ENCODE measurements at places on chromosomes 3 and 15.

DNA sequence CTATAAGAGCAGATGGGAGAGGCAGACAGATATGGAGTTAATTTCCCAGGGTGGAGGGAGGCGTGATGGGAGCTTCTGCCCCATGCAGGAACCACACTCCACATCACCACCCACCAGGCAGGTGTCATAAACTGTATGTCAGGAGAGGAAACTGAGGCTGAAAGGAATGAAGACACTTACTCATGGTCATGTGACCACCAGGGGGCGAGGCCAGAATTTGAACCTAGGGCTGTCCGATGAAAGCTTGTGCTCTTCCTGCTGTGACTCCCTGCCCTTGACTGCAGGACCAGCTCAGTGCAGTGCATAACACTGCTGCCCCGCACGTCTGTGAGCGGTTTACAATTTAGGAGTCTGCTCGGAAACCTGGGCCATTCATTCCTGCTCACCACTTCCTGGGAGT lies 28.8 kb downstream of the NUP210 start:
- DNase-seq, result no peak

DNA sequence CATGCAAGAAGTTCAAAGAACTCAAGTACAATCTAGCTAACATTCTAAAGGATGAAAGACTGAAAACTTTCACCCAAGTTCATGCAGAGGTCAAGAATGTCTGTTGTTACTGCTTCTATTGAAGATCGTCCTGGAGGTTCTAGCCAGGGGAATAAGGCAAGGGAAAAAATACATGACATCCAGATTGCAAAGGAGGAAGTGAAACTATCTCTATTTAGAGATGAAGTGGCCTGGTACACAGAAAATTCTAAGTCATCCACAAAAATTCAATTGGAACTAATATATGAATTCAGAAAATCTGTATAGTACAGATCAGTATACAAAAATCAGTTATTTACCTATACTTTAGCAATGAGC lies 693.0 kb downstream of the NR2F2 start:
- DNase-seq, result no peak

GRCh38 chr3:77147836-77148578 lies 108.1 kb downstream of the ROBO2 start:
- DNase-seq, result no peak

- no peak for DNase-seq
Observed at GRCh38 chr3:192608726-192609600, 118.4 kb downstream of the FGF12 start.

- DNase-seq, result no peak
Observed at GRCh38 chr15:96180087-96180748, 150.3 kb upstream of the NR2F2 start.

DNA sequence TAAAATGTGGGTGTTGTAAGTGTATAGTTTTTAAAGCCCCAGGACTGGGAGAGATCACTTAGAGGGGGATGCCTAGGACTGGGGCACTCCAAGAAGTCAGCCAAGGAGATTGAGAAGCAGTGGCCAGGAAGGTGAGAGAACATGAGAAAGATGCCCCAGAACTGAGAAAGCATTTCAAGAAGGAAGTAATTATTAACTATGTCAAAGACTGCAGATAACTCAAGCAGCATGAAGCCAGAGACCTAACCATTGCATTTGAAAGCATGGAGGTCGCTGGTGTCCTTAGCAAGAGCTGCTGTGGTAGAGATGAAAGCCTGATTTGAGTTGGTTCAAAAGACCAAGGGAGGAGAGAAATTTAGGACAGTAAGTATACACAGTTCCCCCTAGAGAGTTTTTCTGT lies 30.6 kb upstream of the SLC2A2 start:
- no peak for DNase-seq

GRCh38 chr3:89560568-89560967 lies 453.1 kb downstream of the EPHA3 start:
- no peak for DNase-seq

GRCh38 chr3:69868841-69869420 lies 129.7 kb downstream of the MITF start:
- DNase-seq, result no peak

DNA sequence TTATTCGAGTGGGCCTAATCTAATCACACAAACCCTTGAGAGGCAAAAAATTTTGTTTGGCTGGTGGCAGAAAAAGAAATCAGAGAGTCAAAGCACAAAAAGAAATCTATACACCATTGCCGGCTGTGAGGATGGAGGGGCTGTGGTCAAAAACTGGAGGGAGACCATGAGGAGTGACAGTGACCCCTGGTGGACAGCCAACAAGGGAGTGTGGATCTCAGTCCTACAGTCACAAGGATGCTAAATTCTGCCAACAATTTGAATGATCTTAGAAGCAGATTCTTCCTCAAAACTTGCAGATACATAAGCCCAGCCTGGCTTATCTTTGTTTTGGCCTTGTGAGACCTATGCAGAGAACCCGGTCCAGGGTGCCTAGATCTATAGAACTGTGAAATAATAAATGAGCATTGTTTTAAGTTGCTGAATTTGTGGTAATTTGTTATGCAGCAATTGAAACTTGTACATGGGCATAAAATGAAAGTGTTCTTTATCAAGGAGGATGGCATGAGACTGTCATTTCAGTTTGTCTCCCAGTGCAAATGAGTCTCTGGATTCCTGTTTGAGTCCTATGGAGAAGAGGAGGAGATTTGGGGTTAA lies 103.0 kb upstream of the ARHGEF26 start:
- DNase-seq, result peak; percentile 1

DNA sequence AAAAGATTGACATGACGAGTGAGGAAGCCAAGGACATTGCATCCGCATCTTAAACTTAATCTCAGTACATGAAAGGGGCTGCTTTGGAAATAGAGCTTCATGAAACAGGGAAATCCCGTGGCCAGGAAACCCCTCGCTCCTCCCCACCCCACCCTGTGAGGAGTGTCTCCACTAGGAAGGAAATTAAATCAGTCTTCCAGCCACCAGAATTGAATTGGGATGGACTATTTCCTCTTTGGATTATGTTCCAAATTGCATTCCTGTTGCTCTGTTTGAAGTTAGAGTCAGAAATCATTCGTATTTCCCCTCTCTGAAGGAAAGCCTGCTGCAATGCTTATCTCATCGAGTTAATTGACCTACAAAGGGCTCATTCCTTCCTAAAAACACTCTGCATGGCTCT lies 35.8 kb downstream of the CLDN11 start:
- no peak for DNase-seq

GRCh38 chr3:124261306-124261705 lies 269.4 kb upstream of the ROPN1 start:
- no peak for DNase-seq

- DNase-seq, result no peak
Observed at GRCh38 chr15:60644903-60645302, 166.0 kb upstream of the ICE2 start.

DNA sequence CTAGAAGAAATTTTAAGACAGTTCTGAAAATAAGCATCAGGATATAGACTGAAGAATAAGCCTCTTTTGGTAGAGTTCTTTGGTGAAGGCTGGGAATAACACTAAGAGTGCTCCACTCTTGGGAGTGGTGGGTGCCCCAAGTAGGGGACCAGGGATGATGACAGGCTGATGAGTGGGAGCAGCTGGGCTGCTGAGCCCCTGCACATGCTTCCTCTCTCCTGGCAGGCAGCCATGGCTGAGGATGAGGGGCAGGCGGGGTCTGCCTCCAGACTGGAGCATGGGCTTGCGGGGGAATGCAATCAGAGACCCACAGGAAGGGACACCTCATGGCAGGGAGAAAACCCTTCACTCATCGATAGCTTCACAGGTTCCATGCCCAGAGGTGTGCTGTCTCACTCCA lies 72.6 kb upstream of the RORA start:
- DNase-seq, result no peak

- DNase-seq, result no peak
Observed at GRCh38 chr3:172376402-172376801, 71.9 kb downstream of the GHSR start.

GRCh38 chr3:141321109-141321497 lies 47.2 kb upstream of the ZBTB38 start:
- DNase-seq, result no peak

- DNase-seq, result no peak
Observed at GRCh38 chr3:121735047-121735696, 14.4 kb downstream of the GOLGB1 start.

DNA sequence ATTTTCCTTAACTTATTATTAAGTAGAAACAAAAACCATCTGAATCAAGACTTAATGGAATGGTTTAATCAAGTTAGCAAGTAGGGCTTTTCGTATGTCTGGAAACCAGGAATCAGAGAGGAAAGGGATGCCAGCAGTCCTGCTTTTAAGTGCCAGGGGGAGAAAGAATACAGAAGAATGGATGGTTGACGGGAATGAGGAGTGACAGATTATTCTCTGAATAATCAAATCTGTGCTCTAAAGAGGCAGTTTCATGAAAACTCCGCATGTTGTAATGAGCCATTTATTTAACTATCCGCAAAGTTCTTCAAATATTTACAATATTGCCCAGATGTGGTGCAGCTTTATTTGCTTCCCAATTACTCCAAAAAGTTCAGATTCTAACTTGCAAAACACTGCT lies 103.0 kb downstream of the CTNNB1 start:
- DNase-seq, result no peak

DNA sequence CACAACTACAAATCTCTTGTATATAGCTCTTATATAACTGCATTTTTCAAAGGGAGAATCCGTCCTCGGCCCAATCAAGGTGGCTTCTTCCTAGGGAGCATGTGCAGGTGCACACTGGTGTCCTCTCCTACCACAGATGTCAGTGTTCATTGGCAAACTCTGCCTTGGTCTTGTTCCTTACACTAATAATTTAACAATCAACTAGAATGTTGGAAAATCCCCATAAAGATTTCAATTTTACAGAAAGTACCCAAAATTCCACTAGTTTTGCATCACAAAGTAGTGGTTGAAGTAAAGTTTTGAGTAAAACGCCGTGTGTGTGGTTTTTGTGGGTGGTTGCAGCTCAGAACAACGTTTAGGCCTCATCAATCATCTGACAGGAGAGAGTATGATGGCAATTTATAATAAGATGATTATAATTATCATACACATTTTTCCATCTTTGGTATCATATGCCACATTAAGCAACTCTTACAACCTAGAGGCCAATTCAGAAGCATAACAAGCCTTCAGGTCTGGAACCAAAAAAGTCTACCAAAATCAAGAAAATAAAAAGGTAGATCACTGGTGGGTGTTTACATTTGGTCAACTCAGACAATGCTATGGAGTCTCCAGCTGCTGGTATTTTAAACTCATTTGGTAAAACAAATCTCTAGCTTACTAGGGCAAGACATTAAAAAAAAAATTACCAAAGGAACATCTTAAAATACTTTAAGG lies 128.9 kb upstream of the BHLHE40 start:
- DNase-seq, result no peak

DNA sequence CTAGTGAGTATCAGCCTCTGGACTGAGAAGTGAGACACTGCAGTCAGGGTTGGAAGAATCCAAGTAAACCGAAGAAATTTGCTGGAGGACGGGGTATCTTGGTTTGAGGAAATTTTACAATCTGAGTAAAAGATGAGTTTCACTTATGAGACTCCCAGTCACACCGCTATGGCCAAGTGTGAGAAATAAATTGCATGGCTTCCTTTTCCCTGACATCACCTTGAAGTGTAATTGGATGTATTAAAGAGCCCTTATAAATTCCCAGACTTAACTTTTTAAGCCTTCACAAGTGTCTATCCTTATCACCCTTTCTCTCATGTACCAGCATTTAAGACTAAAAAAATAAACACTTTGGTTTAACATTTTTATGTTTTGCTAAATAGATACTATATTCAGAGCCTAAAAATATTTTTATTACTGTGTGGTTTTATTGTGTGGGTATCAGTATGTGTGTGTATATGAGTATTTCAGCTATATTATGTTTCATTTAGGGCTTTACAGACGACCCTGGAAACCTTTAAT lies 23.8 kb downstream of the USP3 start:
- no peak for DNase-seq

DNA sequence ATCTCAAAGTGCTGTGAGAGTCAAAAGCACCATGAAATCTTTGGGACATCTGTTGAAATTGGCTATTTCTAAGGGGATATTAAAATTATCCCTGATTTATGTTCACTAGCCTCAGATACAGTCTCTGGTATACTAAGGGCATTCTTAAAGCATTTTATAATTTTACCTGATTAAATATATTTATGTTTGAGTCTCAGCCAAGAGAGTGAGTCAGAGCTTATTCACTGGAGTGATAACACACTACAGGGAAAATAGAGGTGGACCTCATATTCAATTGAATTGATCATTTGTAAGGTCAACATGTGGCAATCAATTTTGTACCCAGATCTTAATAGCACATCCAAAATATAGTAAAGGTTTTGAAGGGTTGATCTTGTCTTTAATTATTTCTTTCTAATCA lies 733.6 kb downstream of the EPHA3 start:
- DNase-seq, result no peak

- no peak for DNase-seq
Observed at GRCh38 chr3:108177536-108177935, 44.7 kb downstream of the IFT57 start.

DNA sequence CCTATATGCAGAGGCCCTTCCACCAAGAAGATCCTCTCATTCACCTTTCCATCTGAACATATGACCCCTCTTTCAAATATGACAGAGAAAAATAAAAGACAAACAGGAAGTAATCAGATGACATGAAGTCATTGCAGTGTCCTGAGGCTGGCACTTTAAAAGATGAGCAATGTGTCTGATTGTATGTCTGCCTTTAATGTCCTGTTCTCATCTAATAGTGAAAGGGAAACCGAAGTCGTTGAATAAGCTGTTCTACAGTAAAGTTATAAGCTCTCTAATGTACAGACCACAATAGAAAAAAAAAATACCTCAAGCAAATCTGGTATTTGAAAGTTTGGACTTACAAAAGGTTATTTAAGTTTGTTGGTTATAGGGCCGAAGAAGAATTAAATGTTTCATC lies 243.0 kb downstream of the CLSTN2 start:
- DNase-seq, result no peak

- no peak for DNase-seq
Observed at GRCh38 chr15:24627443-24627842, 48.1 kb upstream of the NPAP1 start.

- DNase-seq, result peak; percentile 20
Observed at GRCh38 chr15:93030430-93031102, 58.4 kb downstream of the RGMA start.

DNA sequence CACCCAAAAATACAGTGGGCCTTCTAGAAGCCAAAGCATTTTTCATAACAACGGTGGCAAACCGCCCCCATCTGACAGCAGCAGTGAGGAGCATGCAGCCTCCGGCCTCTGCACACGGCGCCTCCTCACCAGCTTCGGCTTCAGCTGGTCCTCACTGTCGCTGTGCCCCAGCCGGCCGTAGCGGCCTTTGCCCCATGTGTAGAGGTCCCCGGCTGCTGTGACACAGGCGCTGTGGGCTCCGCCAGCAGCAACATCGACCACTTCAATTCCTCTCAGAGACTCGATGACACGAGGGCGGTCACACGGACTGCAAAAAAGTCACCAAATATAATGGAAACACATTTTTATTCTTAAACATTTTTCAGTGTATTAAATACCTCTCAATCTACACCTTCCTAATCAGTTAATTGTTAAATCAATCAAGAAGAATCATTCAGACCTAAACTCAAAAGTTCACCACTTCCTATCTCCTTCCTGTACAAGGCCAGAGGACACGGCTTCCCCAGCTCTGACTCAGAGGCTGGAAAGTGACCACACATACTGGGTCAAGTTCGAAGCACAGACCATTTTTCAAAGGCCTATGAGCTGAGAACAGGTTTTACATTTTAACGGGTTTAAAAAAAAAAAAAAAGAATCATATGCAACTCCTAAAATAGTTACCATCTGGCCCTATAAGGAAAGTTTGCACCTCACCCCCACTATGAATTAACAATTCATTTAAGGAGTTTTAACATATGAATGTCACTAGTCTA lies 33.6 kb upstream of the OCA2 start:
- DNase-seq, result no peak
